Effector CD8-positive, alpha-beta T cell (primary cell): ENCODE measurements at places on chromosomes 16 and 17.

DNA sequence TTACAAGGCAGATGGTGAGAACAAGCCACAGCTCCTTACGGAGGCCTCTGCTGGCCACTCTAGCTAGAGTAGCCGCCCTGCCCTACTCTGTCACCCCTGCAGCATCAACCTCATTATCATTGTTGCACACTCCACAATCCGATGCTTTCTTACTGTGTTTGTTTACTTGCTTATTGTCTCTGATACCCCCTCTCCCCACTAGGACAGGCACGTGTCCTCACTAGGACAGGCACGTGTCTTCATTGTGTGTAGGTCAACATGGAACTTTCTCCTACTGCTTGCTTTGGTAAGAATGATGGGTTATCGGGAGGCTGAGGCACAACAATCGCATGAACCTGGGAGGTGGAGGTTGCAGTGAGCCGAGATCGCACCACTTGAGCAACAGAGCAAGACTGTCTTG, 63.9 kb downstream of the KNOP1 start:
- no peak for DNase-seq

DNA sequence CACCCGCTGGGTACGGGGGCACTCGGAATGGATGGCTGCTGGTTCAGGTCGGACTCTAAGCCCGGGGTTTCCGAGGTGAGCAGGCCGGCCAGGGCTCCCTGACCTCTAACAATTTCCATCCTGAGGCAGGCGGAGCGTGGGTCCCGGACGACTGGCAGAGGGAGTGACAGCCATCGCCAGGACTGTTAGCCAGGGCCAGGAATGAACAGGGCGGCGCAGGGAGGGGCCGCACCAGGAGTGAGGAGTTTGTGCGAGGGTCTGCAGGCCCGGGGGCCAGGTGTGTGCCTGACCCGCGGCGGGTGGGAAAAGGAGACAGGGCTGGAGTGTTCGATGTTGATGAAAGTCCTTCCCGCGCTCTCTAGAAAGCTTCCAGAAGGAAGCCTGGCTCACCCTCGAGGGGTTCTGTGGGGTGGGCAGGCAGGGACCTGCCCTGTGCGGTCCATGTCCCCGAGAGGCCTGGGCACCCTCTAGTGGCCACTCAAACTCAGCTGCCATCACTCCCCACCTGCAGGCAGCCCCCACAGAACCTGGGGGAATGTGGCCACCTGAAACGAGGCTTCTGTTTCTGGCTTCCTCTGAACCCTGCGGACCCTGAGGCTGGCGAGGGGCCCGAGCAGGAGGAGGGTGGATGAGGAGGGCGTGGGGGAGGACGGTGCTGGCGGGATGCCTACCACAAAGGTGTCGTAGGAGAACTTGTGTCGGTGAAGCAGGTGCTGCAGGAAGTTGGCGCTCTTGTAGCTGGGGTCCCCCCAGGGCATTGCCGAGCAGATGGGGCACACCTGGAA, 8.2 kb downstream of the RNF166 start:
- no peak for DNase-seq

DNA sequence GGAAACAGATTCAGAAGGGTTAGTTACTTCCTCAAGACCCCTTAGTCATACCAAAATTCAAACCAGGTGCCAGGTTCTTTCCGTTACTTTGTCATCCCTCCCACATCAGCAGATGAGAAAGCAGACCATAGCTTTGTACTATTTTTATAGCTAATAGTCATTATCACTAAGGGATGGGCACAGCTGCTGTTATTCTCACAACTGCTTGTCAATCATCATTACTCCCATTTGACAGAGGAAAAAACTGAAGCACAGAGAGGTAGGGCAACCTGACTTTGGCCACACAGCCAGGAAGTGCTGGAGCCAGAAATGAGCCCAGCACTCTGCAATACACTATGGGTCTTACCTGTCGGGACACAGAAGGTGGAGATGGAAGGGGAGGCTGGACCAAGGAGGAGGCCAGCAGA, 30.0 kb downstream of the TEKT5 start:
- DNase-seq, result no peak

- DNase-seq, result no peak
Observed at GRCh38 chr16:23557779-23558702, 514 bp downstream of the UBFD1 start.

GRCh38 chr16:4060823-4061222, 55.4 kb downstream of the ADCY9 start:
- no peak for DNase-seq

- DNase-seq, result no peak
Observed at GRCh38 chr17:61227866-61228265, 171.8 kb upstream of the TBX2 start.
